ENCODE measurements at places on chromosomes 13 and 19.

- DNase-seq, result no peak
Observed at GRCh38 chr19:3783660-3784584, 2.3 kb downstream of the MATK start.

DNA sequence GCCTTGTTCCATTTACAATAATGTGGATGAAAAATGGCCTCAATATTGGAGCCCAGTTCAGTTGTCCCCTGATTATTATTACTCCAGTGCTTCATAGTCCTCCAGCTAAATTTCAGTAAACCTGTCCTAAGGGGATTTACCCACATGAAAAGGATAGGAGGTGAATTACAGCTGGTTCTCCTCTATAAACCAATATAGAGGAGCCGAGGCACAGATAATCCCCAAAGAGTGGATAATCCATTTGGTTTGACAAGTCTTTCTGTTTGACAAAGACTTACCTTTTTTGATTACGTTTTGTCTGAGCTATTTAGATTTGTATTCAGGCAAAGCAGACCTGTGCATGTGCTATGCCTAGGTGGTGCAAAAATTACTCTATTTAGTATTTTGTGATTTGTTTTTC, 2.7 kb downstream of the CNMD start:
- no peak for DNase-seq

GRCh38 chr19:5680084-5680436, 256 bp downstream of the MICOS13 start:
- DNase-seq, result no peak

GRCh38 chr19:44957526-44957925, 2.3 kb downstream of the CLPTM1 start:
- DNase-seq, result no peak

DNA sequence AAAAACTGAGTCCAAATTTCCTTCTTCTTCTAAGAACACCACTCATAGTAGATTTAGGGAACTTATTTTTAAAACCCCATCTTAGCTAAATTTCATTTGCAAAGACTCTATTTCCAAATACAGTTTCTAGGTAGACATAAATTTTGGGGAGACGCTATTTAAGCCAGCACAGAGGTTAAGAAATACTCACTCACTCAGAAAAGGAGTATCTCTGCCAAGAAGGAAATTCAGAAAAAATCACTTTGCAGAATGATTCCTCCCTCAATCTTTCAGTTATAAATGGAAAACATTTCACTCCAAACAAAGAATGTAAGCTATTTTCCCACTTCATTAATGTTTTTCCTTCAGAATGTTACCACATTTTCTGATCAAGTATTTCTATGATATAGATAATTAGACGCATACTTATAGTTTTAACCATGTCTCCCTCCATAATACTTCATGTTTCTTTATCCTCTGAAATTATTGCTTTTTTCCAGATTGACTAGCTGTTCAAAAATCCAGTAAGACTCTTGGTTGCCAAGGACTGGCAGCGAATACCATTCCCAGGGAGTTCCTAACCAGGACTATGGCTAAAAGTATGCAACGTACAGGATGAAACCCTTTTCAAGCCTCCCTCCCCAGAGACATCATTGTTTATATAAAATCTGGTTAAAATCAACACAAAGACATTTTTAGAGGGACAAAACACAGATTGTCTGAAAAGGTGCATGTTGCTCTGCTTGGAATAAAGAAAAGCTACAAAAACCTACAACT, 52.5 kb upstream of the RXFP2 start:
- no peak for DNase-seq

GRCh38 chr19:7520131-7521051, 2.0 kb upstream of the MCOLN1 start:
- no peak for DNase-seq

All from putamen (tissue), 1 donor.